Frontal cortex (tissue), 4 donors: ENCODE measurements at places on chromosomes 12 and 14. TPM values are rescaled to one million over a fixed set of nuclear protein-coding genes. Genes with fewer than 3 reads are reported as not detected.

GRCh38 chr14:43786066-43786762 lies 720.9 kb downstream of the FSCB start:
- DNase-seq, result no peak

- DNase-seq, result no peak
These were observed 10.0 kb upstream of the ITGA5 start for GRCh38 chr12:54429014-54429471.

IL26 gene
- total RNA-seq, result not detected

DNA sequence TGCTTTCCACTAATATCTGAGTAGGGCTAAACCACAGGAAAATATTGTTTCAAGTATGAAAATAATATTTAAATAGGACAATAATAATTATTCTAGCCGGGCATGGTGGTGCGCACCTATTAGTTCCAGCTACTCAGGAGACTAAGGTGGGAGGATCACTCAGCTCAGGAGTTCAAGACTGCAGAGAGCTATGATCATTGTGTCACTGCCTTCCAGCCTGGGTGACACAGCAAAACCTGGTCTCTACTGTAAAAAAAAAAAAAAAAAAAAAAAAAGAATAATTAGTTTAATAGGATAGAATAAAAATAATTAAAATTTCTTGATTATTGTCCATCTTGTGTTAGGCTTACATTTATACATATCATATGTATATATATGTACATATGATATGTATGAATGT lies 38.5 kb upstream of the BAZ1A start:
- DNase-seq, result no peak

DNA sequence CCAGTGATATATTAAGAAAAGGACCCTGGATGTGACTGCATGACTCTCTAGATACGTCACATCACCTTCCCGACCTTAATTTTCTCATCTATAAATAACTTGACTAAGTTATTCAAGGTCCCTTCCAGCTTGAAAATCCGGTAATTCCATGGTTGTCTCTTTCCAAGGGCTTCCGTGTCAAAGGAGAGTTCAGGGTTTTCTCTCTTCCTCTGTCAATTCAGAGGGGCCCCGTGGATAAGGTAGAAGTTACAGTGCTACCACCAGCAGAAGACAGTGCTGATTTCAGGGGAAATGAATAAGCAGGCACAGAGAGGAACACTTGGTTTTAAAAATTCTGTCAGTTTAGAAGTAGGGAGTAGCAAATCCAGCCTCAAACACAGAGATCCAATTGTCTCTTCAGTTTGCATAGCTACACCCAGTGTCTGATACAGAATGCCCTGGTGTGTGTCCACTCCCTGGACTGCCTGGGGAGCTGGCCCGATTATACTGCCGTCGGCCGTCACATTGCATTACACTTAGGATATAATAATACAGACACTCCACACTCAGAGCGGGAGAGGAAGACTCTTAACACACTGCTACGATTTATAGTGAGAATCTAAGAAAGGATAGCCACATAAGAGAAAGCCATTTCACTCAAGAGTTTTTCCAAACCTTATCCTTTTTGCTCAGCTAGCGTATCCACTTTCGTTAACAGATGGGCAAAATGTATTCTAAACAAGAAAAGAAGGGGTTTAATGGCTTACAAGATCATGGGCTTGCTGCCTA lies 54.7 kb upstream of the GTF2A1 start:
- no peak for DNase-seq

DNA sequence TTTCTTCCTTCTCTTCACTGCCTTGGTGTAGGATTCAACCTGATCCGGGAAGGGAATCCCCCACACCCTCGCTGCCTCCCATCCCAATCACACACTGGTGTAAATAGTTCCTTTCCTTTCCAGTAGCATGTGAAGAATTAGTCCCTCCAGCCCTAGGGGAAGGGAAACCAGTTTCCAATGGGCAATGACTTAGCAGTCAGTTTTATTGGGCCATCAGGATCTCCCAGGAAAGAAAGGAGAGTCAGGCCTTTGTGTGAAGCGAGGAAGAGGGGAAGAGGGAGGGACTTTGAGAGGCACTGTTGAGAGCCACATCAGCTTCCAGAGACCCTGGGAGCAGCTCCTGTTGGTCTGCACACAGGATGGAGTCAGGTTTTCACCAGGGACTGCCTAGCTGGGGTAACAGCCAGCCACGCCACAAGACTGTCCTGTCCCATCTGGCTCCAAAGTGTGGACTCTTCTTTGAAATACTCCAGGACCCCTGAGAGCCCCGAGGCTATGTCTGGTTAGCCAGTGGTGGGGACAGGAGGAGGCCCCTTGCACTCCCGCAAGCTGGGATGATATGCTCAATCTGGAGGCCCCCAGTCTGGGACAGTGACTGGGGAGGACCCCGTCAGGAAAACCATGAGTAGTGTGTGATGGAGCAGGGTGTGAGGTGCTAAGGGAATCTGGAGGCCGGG lies 27.9 kb downstream of the MOAP1 start:
- no peak for DNase-seq

DNA sequence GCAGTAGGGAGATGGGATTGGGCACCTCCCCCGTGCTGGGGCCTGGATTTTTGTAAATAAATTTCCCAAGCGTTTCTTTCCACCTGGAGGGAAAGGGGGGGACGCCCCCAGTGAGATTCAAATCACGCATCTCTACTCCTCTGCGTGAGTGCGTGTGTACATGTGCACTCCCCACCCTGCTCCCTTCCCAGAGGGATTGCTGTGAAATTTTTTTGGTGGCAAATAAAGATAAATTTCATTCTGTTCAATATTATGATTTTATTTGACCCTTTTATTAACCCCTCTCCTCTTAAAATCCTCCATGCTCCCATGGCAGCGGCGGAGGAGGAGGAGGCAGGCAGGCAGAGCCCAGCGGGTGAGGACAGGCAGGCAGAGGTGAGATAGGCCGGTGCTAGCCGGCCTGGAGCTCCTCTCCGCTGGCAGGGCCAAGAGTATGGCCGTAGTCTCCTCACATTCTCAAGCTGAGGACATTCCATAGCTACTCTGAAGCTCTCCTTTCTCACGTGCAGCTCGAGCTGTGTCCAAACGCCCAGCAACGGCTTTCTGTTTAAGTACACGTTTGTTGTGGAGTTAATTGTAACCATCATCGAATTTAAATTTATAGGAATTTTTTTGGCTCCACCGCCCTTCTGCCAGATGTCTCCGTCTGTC lies 1.5 kb upstream of the HOTAIR start:
- DNase-seq, result no peak

DNA sequence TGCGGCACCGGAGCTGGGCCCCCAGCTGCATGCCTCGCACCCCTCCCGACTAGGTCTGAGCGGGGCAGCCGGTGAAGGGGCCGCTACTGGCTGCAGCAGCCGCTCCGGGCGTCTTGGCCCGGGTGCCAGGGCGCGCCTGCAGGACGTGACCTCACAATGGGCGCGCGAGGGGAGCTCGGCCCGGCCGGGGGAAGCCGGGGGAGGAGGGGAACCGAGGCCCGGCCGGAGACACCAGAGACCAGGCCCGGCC lies 353 bp downstream of the BAG5 start:
- no peak for DNase-seq

IFI27 gene
- 9.0 TPM for total RNA-seq

C12orf57 gene
- total RNA-seq, result 322 TPM

DNA sequence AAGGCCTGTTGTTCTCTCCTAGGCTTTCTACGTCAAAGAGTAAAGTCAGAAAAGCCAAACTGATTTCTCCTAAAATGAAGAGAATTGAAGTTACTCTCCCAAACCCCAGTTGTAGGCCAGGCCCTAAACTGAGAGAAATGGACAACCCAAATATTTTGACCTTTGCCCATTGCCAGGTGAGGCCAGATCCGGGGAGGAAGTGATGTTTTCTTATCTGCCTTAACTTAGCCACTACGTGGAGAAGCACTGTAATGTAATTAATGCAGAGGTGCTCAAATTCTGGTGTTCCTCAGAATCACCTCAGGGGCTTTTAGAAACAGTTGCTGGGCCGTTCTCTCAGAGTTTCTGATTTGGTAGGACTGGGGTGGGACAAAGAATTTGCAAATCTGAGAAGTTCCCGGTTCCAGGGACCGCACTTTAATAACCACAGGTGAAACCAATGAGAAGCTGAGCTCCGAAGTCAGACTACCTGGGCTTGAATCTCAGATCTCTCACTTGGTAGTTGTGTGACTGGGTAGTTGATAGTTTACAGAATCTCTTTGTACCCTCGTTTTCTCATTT lies 73.2 kb downstream of the ETV6 start:
- DNase-seq, result no peak

MYF5 gene
- total RNA-seq, result not detected

- no peak for DNase-seq
These were observed 107.0 kb downstream of the VRK1 start for GRCh38 chr14:96904201-96904600.

DNA sequence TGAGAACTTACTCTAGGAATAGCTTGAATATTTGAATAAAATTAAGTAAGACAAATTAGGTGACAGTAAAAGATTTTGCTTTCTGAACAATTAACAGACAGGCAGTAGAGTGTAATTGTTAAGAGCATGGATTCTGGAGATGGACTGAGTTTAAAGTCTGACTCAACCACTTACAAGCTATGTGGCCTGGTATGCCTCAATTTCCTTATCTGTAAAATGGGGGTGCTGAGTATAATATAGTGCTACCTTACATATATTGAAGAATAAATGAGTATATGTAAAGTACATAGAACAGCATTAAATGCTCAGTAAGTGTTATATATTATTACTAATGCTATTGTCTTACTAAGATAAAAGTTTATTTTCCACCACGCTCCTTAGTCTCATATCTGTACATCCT lies 7.1 kb downstream of the MIA2 start:
- no peak for DNase-seq

BEGAIN gene
- total RNA-seq, result 8.6 TPM

GRCh38 chr14:73058224-73058921 lies at the start of gene RBM25:
Gene RBM25, plus strand, starts transcription at chr14:73058534. Its CDS starts 13,108 bp downstream, at chr14:73071642.
- peak; percentile 93 for DNase-seq

GRCh38 chr14:77615361-77616132 lies 890 bp downstream of the SPTLC2 start:
- no peak for DNase-seq

GRCh38 chr14:70919774-70920173 lies 12.5 kb downstream of the PCNX1 start:
- DNase-seq, result no peak

CLEC4A gene
- 1.2 TPM for total RNA-seq

DNA sequence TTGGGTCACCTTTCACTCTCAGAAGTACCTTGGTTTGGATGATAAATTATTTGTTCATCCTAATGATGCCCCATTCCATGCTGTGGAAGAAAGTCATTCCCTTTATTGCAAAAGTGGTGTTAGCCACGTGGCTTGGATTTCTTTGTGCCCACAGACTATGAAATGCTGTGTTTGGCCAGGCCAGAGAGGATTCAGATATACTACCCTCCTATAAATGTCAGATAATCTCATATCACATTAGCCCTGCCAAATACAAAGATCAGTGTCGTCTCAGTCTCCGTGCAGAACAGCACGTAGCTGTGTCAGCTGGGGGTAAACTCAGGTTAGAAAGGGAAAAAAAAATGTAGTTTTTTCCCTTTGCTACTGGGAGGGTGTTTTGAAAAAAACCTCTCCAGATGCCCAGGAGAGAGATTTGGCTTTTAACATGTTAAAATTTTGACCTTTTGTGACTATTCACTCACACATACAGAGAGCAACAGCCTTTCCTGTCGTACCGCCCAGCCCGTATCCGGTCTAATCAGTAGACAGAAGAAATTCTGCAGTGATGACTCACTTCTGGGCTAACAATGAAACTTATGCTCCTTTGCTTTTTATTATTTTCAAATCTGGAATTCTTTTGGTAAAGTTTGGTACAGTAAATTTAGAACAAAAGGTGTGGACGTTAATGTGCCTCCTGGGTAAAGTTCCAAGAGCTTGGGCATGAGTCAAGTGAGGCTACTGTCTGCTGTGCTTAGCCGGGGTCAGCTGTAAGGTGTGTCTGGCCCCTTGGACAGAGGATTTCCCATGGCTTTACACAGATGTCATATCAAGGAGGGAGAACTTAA lies 8.5 kb upstream of the PTPRB start:
- no peak for DNase-seq

GRCh38 chr12:20426191-20426590 lies 57.9 kb downstream of the PDE3A start:
- DNase-seq, result no peak

FAM90A1 gene
- total RNA-seq, result 0.41 TPM

TECPR2 gene
- total RNA-seq, result 8.6 TPM

DNA sequence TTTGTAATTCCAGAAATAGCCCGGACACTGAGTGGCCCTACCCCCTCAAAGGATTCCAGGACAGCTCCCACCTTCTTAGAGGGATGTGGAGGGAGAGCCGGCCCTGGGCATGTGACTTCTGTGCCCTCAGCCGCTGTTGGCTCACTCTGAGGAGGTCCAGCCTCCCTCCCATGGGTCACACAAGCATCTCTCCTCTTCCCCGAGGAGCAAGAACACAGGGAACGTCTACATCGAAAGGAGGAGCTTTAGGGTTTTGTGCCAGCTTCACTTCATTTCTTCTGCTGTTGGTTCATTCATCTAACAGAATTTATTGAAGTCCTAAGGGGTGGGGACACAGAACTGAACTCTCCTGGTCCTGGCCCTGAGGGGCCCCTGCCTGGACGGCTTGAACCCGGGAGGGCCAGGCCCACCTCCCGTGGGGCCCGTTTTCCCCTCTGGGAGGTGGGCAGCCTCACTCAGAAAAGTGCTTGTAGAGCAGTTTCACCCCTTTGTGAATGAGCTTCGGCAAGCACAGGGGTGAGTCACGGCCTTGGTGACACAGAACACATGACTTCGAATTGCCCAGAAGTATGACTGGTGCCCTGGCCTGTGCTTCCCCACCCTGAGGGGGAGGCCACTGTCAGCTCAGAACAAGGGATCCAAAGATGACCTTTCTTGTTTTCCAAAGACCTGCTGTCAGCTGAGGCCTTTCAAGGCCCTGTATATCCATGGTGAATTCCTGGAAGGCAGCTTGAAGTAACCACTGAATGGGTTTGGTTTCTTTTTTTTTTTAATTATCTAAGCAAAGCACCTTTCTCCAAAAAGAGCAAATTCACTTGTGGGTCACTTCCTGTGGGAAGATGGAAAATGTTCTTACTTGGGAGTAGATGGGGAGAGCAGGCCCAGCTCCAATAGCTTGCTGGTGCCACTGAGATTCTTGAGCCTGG lies 39.2 kb downstream of the NFKBIA start:
- peak; percentile 71 for DNase-seq

DNA sequence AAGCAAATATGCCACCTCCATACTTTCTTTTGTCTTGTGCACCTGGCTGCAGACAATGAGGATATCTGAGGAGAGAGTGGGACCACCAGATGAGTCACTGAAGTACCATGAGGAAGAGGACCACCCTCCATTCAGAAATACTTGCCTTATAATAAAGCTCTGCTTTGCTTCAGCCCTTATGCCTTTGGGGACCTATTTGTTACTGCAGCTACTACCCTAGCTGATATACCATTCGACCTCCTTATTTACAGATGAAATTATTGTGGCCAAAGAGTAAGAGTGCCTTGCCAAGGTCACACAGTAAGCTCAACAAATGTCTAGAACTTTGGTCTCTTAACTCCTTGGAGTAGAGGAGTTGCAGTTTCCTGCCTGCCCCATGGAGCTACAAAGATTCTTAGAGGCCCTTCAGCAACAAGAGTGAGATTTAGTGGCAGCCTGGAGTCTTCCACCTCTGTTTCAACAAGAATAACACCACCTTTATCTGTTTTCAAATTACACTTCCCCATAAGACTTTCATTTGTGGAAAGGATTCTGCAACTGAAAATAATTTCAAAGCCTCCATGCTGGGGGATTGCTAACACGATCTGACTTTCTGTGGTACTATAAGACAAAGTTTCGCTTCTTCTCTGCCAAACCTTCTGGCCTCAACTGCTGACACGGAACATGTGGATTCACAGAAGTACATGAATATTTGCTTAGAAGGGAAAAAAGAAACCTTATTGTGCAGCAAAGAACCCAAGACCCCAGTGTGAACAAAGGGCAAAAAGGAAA lies 3.6 kb downstream of the CMKLR1 start:
- no peak for DNase-seq

CIDEB gene
- 2.0 TPM for total RNA-seq

PTPN21 gene
- 6.1 TPM for total RNA-seq

- no peak for DNase-seq
These were observed 2.9 kb downstream of the HOXC5 start for GRCh38 chr12:54035568-54036264.
